ENCODE measurements at places on chromosomes 4 and X.

GRCh38 chrX:2351999-2352995, 148.5 kb downstream of the DHRSX start:
- no peak for DNase-seq

- no peak for DNase-seq
Observed at GRCh38 chr4:53484911-53485657, 106.2 kb downstream of the LNX1 start.

- no peak for DNase-seq
Observed at GRCh38 chr4:48375651-48376304, 34.4 kb downstream of the SLAIN2 start.

DNA sequence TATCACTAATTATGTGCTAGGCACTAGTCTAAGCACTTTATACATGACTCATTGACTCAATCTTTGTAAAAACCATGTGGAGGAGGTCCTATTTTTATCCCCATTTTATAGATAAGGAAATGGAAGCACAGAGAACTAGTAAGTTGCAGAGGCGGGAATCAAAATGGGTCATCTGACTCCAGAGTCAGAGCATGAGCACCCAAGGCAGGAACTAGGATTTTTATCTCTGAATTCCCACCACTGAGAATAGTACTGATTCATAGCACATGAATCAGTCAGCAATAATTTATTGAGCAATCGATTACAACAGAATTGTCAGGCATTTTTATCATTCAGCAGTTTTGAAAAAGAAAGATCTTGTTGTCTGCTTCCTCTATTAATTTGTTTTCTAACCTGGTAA, 19.3 kb downstream of the SCARB2 start:
- no peak for DNase-seq

- no peak for DNase-seq
Observed at GRCh38 chrX:38142610-38143009, 78.1 kb downstream of the SRPX start.

DNA sequence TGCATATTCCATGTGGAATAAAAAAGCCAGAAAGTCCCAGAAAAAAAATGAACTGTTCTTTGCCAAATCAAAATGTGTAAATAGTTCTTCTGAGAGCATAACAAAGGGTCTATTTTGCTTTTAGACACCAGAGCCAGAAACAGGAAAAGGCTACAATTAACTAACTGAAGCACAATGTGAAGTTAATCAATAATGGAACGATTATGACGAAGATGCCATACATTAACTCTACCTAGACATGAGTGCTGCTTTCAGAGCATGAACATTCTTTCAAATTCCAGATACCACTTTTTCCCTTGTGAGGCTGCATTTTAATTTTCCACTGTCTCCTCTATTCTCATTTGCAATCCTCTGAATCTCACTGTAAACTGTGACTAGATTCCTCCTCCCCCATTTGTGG, 48.7 kb upstream of the PHOX2B start:
- no peak for DNase-seq

All from mesothelial cell of epicardium (in vitro differentiated cells).